ENCODE measurements at places on chromosomes 12 and 14. TPM values are rescaled to one million over a fixed set of nuclear protein-coding genes. Genes with fewer than 3 reads are reported as not detected.

The PLEKHD1 gene
- total RNA-seq: not detected

The TCL1B gene
- total RNA-seq: not detected

The CLEC4E gene
- total RNA-seq: not detected

The ST8SIA1 gene
- total RNA-seq: 0.46 TPM

The GABARAPL1 gene
- 9.0 TPM for total RNA-seq

The SLC2A14 gene
- total RNA-seq: 0.28 TPM

The GPRC5A gene
- 9.3 TPM for total RNA-seq

The RHOJ gene
- not detected for total RNA-seq

The TMEM119 gene
- total RNA-seq: not detected

The OVCH1 gene
- not detected for total RNA-seq

The CRIP1 gene
- 4.2 TPM for total RNA-seq

The CEBPE gene
- not detected for total RNA-seq

The RPGRIP1 gene
- total RNA-seq: not detected

The PLCZ1 gene
- total RNA-seq: not detected

The CISTR gene
- not detected for total RNA-seq

The GYS2 gene
- not detected for total RNA-seq

The SLC6A12 gene
- total RNA-seq: not detected

The PIANP gene
- 0.04 TPM for total RNA-seq

The ITPR2 gene
- total RNA-seq: 9.1 TPM

The KLHL33 gene
- total RNA-seq: not detected

The LARP4 gene
- 38.3 TPM for total RNA-seq

The CLEC1B gene
- total RNA-seq: not detected

The FOXA1 gene
- total RNA-seq: not detected

The POTEM gene
- not detected for total RNA-seq

The PRH2 gene
- total RNA-seq: not detected

The KLRC1 gene
- total RNA-seq: not detected

The ADCK1 gene
- total RNA-seq: 6.7 TPM

The SERPINA12 gene
- not detected for total RNA-seq

The OAS1 gene
- 108 TPM for total RNA-seq

The KRT1 gene
- 1.0 TPM for total RNA-seq

The TAS2R8 gene
- total RNA-seq: not detected

The NEK9 gene
- 22.9 TPM for total RNA-seq

The FGF6 gene
- not detected for total RNA-seq

The C3AR1 gene
- 0.14 TPM for total RNA-seq

The OR6C1 gene
- total RNA-seq: not detected

The DIO3 gene
- not detected for total RNA-seq

The ANKS1B gene
- 0.11 TPM for total RNA-seq

The TGFB3 gene
- total RNA-seq: 0.99 TPM

The CFAP54 gene
- 0.78 TPM for total RNA-seq

The AKAP5 gene
- total RNA-seq: 0.10 TPM

The APOF gene
- not detected for total RNA-seq

The PRPH gene
- not detected for total RNA-seq

The LRP10 gene
- 76.2 TPM for total RNA-seq

The IL22 gene
- total RNA-seq: not detected

The ANAPC7 gene
- total RNA-seq: 50.5 TPM

The CDK17 gene
- 44.0 TPM for total RNA-seq

The RFX4 gene
- total RNA-seq: not detected

Measured in foreskin keratinocyte (primary cell).